Hematopoietic multipotent progenitor cell treated with erythropoietin and hydrocortisone succinate and interleukin-3 and kit ligand, for 17 days (in vitro differentiated cells): ENCODE measurements at places on chromosomes 3 and 15.

- no peak for DNase-seq
These were observed 28.4 kb downstream of the P3H2 start for GRCh38 chr3:190092250-190092649.

DNA sequence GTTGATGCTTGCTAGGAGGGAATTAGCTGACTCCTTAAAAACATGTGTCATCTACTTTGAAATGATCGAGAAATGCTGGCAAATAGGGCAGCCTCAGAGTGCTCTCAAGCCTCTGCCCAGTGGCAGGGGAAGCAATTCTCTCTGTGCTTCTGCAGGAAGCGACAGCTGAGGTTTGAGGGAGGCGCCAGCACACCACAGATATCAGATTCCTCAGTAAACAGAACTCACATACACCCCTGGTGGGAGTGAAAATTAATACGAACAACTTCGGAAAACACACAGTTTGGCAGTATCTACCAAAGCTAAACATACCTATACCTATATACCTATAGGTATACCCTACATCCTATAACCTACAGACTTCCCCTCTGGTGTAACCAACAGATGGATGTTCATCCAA lies 61.3 kb downstream of the NSMCE3 start:
- no peak for DNase-seq

DNA sequence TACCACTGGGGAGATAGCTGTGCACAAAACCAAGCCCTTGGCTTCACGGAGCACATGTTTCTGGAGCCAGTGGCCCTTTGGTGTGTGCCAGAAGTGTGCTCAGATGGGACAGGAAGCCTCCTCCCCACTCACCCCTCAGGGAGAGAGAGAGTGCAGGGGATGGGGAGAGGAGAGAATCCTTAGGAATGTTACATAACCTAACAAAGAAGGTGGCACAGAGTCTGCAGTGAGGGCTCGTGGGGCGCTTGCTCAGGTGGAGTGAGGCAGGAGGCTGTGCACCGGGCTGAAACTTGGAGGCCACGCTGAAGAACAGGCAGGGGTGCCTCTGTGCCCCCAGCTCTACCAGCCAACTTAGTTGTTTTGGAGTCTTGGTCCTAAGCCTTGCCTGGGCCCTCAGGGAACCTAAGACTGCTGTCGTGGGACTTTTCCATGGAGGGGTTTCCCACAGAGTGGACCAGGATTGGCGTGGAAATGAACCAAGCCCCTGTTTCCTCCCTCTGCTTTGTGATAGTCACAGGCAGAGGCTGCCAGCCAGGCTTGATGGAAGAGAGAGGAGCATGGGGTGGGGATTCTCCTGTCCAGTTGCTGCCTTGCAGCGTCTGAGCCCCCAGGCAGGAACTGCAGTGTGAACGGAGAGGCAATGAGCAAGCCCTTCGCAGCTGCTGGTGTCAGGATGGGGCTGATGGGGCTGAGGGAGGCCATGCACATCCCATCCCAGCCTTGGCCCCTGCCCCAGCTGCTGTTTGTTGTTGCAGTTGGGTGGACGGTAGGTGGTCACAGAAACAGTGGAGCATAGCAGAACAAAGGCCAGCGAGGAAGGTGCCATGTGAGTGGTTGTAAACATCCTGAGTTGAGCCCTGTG lies 32.7 kb downstream of the PDIA5 start:
- no peak for DNase-seq

DNA sequence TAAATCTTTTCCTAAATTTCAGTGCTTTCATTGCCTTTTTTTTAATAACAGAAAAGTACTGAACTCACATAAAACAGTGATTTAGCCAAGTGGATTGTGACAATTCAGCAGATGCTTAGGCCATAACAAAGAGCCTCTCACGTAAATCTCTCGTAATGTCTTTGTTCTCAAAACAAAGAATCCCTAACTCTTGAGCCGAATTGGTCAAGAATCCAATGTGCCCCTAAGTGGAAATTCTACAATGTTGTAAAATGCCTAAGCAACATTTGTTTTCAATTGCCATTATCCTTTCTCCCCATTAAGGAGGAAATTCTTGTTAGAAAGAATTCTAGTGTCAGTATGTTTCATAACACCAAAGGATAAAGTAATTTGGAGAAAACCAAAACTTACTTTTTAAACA lies 235.7 kb upstream of the THBS1 start:
- no peak for DNase-seq

- peak; percentile 24 for DNase-seq
These were observed 121.1 kb downstream of the ADAM10 start for GRCh38 chr15:58628206-58628947.

DNA sequence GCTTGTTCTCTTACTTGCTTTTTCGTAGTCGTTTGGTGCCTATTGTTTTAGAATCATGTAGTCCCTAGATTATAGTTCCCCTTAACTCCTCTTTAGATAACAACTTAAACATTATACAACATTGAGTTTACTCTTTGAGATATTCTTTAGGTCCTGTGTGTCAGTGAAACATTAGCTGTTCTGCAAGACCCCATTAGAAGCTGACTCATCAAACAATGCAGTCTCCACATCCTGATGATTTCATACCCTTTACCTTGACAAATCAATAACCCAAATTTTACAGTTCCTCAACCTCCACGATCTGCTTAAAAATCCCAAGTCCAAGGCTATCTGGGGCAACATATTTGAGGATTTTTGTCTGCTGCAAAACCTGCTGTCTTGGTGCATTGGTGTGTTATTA lies 582.9 kb downstream of the NSUN3 start:
- no peak for DNase-seq

- DNase-seq, result no peak
These were observed 7.8 kb downstream of the FEZF2 start for GRCh38 chr3:62365391-62366125.

DNA sequence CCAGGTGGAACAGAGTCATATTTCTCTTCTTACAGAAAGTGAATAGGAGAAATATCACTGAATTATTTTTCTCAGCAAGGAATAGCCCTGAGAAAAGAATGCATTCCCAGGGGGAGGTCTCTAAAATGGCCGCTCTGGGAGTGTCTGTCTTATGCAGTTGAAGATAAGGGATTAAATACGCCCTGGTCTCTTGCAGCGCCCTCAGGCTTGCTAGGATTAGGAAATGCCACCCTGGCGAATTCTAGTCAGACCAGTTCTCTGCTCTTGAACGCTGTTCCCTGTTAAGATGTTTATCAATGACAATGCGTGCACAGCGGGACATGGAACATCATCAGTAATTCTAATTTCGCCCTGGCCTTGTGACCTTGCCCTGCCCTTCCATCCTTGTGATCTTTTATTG lies 949.0 kb upstream of the SEMA6D start:
- DNase-seq, result no peak

DNA sequence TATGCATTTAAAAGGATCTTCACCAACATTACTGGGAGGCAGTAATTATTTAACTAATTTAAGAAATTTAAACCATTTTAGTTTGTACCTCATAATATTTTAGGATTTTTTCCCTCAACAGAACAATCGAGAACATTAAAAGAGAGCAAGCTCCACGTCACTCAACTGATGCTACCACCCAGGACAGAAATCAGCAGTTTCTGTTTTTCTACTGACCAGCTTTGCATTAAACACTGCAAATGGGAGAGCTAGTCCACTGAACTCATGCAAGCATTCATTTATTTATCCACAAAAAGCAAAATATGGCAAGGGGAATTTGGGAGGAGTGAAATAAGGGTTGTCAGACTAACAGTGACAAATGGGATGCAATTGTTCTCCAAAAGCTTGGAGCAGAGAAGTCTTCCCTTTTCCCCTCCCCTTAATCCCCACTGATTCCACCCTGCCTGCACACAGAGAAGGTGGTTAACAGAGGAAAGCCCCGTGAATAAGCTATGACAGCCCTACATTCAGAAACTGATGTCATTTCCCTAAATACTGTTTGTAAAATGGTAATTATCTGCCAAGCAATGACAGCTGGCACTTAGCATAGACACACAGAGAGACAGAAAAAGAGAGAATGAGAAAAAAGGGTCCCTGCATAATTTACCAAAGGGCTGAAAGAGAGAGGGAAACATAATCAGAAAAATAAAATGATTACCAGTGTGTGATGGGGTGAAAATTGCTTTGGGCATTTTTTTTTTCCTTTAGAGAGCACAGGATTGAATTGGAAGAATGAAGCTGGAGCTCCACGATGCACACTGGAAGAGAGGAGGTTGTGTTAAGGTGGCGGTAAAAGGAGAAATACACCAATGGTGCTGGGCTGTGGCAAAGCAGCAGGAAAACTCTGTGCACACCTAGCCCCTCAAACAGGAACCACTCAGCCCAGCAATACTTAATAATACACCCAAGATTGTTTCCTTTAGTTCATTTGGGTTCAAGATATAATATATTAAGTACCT lies 777.4 kb downstream of the TUSC7 start:
- DNase-seq, result no peak

DNA sequence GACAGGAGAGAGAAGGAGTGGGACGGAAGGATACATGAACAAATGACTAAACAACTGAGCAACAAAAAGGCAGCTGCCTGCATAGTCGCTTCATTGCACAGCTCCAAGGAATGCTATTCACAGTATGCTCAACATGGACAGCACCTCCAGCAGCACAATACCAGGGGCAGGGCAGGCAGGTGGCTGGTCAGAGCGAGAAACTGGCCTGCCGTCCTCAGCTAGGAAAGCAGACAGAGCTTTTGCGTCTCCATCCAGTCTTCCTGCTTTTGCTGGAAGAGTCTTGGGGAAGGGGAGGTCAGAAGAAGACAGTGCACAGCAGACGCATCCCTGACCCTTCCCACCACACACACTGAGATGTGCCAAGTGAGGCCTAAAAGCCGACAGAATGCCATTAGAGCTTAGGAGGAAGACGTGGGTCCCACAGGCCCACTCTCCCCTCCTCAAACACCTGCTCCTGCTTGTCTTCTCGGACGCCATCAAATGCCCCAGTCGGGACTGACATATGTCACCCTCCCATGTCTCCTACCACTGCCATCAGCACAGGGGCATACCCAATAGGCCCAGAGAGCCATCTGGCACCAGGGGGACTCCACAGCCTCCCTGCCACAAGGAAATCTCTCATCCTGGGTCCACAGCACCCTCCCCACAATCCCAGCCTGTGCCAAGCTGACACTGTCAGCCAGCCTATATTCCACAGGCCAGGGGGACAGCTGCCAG lies 3.9 kb downstream of the RAB6B start:
- DNase-seq, result no peak

- DNase-seq, result no peak
These were observed 45.7 kb downstream of the MORC1 start for GRCh38 chr3:109072194-109072593.

GRCh38 chr3:186939536-186939935 lies 9.2 kb downstream of the ST6GAL1 start:
- no peak for DNase-seq

DNA sequence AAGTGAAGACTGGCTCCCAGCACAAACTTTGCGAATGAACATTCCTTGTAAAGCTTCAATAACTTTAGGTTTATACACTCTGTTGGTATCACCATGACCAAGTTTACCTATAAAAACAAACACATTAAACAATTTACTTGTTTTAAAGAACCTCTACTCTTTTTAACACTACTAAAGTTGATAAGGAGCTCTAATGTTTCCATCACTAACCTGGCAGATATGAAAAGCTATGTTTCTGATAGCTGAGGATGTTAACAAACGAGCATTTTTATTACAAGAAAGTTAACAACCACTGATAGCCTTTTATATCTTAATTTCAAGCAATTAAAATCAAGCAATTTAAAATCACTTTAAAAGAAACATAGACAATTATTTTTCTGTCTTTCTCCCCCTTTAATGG lies 80.8 kb downstream of the HERC1 start:
- DNase-seq, result no peak

DNA sequence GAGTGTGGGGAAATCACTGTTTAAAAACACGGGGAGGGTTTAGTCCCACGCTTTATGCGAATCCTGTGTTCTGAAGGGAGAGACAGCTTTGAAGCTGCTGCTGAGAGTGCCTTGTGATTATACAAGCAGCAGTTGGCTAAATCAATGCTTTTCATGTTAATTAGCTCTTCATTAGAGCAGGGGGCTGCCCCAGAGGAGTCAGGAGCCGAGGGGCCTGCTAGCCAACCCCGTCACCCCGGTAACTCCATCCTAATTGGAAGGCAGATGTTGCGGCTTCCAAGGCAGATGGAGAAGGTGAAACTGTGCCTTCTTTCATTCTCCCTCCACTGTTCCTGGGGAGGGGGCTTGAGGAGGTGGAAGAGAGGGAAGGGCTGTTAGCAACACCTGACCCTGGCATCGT lies 92.4 kb upstream of the ANKRD34C start:
- no peak for DNase-seq

DNA sequence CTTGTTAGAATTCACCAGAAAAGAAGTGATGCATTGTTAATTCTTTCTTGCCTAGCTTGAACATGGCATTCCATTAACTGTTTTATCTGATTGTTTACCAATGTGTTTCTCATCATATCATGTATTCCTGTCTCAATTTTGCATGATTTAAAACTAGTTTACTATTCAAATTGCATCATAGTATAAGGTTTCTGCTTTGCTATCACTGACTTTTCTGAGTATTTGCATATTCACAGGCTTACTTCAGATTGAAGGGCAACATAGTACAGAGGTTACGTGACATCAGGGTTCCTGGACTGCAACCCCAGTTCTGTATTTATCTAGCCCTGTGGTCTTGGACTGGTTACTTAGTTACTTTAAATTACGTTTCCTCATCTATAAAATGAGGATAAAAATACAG lies 561.8 kb downstream of the FGF12 start:
- no peak for DNase-seq

- DNase-seq, result no peak
These were observed 37.6 kb upstream of the WDR49 start for GRCh38 chr3:167691366-167691765.

DNA sequence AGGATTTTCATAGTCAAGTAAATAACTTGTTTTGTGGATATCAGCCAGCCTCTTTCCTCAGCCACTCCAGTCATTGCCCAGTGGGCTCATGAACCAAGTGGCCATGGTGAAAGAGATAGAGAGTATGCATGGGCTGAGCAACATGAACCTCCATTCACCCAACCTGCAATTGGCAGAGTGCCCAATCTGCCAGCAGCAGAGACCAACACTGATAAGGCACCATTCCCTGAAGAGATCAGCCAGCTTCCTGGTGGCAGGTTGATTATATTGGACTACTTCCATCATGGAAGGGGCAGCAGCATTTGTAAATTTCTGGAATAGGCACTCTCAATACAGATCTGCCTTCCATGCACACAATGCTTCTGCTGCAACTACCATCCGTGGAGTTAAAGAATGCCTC lies 10.3 kb upstream of the MCF2L2 start:
- DNase-seq, result peak; percentile 26

DNA sequence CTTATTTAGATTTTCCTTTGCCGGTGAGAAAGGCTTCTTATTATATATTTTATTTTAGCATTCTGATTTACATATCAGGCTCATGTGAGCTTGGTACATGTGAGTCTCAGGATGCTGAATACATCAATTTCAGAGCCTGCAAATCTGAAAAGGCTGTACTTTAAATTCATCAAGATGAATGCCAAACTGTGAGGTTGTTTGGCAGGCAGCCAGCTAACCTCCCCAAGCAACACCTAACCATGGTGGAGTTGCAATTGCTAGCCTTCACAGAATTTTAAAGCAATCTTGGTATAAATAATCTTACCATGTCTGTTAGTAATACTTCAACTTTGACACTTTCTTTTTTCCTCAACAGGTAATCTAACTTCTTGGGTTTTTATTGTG lies 252.5 kb downstream of the CDIN1 start:
- DNase-seq, result no peak

GRCh38 chr3:143207338-143207961 lies 87.9 kb downstream of the CHST2 start:
- DNase-seq, result no peak

- no peak for DNase-seq
These were observed 322.3 kb downstream of the CNTN4 start for GRCh38 chr3:2420919-2421318.
